Fibroblast of skin of left biceps (primary cell): ENCODE measurements at places on chromosomes 5 and 9.

GRCh38 chr9:122126331-122127261, 33.0 kb downstream of the NDUFA8 start:
- DNase-seq = peak; percentile 8

DNA sequence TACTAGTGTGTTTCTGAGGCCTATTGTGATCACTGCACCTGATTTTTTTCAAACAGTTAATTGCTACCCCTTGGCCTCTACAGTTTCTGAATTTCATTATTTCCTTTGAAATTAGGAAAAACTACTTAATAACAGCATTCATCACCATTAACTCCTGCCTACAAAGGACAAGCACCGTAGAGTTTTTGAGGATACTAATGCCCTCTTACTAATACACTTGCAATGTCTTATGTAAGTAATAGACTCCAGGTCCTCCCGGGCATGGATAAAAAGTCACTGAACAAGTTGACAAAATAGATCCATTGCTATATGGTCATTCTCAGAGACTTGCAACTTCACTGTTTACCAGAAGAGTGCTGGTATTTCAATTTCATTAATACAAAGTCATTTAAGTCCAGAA, 1172.5 kb downstream of the CDH12 start:
- no peak for DNase-seq

- no peak for DNase-seq
These were observed 181.2 kb downstream of the SLC12A2 start for GRCh38 chr5:128264564-128265360.

GRCh38 chr9:96483733-96484390, 33.9 kb downstream of the HABP4 start:
- no peak for DNase-seq

GRCh38 chr5:145316282-145316681, 518.9 kb downstream of the PRELID2 start:
- no peak for DNase-seq

DNA sequence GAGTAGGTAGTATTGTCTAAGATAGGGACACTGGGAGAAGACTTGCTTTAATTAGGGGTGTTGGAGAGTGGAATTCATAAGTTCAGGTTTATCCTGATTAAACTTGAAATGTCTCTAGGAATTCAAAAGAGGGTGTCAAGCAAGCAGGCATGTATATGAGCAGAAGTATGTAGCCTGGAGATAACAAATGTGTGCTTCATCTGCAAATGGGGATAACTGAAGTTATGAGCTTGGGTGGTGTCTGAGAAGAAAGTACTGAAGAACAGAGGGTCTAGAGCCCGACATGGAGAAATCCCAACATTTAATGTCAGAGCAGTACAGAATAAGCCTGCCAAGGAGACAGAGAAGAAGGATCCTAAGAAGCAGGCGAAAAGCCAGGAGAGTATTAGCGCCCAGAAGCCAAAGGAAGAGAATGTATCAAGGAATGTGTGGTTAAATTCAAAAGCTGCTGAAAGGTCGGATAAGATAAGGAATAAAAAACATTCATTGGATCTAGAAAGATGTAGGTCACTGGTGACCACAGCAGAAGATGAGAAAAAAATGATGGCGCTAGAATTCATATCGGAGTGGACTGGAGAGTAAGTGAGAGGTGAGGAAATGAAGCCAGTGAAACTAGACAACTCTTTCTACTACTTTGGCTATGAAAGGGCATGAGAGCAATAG, 401.5 kb upstream of the PIK3R1 start:
- DNase-seq = no peak

DNA sequence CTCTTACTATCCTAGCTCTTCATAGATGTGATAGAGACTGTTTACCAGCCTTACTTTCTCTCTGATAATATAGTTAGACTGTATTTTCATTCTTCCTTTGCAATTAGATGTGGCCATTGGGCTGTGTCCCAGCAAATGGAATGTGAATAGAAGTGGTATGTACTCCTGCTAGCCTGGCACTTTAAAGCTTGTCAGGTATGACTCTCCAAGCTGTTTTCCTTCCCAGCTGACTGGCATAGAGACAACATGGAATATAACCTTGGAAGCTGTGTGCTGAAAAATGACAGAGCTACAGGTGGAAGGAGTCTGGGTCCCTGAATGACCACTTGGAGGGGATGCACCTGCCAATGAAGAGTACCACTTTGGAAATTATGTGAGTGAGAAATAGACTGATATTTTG, 116.2 kb downstream of the DIRAS2 start:
- no peak for DNase-seq

DNA sequence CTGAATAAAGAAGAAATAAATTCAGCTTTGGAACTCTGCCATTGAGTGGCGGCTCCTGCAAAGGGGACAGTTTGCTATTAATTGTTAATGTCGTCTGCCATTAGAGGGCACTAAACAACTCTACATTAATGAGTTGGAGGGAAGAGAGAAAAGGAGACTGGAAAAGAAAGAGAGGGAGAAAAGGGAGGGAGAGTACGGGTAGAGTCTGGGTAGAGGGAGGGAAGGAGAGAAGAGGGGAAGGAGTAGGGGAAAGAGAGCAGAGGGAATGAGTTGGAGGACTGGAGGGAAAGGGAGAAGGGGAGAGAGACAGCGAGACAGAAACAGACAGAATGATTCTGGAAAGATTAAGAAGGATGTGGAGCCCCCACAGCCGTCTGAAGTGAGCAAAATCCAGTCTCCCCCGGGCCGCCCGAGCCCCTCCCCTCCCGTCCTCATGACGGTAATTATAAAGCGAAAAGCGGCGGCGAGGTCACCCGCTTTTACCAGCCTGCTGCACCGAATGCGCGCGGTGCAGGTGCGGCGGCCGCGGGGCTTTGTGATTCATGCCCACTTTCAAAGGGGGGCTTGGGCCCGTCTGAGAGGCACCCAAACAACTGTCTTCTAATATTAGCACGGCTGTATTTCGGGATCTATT, 1.9 kb upstream of the FST start:
- DNase-seq = no peak

- no peak for DNase-seq
These were observed 10.5 kb upstream of the PLEKHG4B start for GRCh38 chr5:81391-82021.

GRCh38 chr9:135666534-135667462, 3.7 kb downstream of the LCN9 start:
- DNase-seq = no peak

DNA sequence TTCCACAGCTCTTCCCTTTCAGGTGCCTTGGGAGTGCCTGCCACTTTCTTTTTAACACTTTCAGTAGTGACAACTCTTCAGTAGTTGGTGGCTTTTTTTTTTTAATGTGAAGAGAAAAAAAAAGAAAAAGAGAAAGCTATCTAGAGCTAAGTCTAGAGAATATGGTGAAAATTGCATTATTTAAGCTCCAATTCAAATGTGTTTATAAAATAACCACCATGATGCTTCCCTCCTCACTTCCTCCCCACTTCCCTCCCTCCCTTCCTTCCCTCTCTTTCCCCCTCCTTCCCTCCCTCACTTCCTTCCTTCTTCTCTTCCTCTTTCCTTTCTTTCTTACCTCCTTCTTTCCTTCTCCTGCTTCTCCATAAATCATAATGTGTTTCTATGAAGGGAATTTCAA, 456.7 kb upstream of the ACTBL2 start:
- no peak for DNase-seq

DNA sequence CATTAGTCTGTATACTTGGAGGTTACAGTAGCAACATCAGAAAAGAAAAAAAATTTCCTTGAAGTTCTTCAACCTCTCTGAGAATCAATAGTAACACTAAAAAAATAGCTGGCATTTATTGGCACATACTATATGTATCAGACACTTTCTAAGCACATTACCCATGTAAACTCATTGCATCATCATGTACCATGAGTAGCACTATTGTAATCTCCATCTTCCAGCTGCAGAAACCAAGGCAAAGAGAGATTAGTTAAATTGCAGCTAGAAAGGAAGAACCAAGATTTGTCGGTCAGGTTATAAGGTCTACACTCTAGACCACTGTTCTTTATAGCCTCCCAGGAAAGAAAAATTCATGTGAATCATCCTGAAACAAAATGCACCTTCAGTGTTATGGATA, 31.4 kb upstream of the RAB3C start:
- DNase-seq = no peak

GRCh38 chr5:79612667-79613198, 492 bp downstream of the TENT2 start:
- DNase-seq = no peak

- DNase-seq = no peak
These were observed 330.7 kb upstream of the DAB2 start for GRCh38 chr5:39755452-39755851.

DNA sequence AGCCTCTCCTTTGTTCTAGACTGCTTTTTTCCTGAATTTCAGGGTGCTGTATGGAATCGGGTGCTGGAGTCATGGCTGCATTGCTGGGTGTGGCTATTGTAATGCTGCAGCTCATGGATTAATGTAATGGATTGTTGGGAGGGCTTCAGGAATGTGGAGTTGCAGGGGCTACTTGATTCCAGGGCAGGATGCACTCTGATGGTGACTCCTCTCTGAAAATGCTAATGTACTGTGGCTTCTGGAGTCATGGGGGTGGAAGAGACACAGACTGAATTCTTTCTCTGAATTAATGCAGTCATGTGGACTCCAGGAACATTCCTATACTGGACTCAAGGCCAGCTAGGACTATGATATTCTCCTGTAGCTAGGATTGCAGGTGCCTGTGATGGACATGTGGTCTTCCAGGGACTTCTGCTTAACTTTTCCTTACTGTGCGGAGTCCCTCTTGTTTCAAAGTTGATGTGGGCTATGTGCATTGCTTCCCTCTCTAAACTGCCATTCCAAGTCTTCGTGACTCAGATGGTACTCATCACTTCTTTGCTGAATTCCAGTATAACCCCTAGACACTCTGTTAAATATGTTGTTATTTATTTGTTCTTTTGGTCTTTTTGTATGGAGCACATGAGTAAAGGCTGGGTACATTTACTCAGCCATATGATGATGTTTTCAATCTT, 396.2 kb downstream of the KCTD16 start:
- DNase-seq = no peak

- DNase-seq = no peak
These were observed 6.1 kb downstream of the GLIPR2 start for GRCh38 chr9:36142510-36143244.

DNA sequence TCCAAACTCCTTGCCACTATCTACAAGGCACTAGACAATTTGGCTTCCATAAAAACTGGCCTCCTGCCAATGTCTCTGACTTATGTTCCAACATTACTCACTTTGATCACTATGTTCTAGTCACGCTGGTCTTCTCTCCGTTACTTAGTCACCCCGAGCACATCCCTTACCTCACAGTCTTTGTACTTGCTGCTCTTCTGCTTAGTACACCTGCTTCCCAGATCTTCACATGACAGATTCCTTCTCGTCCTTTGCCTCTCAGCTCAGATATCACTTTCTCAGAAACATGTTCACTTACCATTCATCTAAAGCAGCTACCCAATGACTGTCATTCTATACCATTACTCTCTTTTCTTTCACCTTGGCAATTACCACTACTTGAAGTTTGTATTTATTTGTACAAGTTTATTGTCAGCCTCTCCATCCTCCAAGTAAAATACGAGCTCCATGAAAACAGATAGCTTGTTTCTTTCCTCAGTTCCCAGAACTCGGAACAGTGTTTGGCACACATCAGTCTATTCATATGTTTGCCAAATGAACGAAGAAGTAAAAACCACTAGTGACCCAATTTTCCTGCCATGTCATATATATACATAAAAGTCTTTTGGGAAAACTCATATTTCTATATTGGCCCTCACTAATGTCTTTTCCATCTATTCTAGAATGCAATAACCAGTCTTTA, 5.9 kb upstream of the SLC22A5 start:
- peak; percentile 37 for DNase-seq

DNA sequence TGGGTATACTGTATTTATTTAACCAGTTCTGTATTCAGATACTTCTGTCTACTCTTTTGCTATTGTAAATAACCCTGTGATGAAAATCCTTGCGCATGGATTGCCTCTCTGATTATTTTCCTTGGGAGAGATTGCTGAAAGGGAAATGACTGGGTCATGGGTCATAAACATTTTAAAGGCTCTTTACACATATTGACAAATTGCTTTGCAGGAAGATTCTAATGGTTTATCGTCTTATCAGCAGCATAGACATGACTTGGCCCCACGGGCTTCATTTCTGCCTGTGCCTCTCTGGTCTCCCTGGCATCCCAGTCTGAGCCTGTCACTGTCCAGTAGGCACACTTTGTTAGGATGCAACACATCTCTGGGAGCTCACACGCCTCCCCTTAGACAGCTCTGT, 52.3 kb downstream of the RGS3 start:
- DNase-seq = no peak

DNA sequence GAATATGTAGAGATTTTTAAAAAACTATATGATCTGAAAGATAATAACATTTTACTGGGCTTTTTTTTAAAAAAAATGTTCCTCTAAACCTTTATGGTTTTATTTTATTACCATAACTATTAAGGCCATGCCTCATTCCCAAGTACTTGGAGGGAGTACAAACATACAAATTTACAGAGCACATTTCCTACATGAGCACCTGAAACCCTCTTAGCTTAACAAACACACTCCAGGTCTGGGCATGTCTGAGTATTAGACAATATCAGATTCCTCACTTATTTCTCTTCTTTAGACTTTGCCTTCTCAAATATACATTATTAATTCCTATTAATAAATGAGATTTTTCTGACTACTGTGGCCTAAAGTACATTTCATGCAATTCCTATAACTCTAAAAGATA, 319.2 kb downstream of the SLCO4C1 start:
- no peak for DNase-seq

DNA sequence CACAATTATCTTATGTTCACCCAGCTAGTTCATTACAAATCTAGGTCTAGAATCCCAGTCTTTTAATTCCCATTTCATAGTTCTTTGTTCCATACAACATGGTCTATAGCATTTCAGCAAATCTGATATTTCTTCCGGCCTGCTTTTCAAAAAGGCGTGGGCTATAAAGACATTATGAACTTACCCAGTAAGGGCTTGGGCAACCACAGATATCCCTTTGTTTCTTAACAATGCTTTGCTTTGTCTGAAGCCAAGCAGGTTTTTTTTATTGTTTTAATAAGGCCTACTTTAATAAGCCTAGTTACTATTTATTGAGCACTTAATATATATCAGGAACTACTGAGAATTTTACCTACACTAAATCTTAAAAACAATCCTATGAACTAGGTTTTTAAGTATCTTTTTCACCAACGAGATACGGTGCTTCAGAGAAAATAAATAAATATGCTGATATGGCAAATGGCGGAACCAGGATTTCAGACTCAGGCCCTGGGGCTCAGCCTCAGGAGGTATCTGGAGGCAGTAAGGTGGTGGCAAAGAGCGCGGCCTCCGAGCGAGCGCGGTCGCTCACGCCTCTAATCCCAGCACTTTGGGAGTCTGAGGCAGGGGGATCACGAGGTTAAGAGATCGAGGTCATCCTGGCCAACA, 29.7 kb downstream of the PCA3 start:
- no peak for DNase-seq

DNA sequence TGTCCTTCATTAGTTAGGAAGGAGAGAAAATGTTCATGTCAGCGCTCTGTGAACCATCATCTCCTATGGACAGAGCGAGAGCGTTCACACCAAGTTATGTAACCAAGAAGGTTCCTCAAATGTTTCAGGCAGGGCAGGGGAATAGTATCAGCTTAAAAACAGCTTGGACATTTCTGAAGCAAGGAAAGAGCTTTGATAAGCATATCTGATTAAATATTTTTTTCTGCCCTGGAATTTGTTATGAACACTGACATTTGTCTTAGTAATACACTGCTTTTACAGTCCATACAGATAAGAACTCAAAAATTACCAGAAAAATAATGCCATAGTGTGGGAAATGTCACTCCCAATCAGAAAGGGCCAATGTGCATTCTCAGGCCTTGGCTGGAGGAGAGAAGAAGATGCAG, 66.3 kb upstream of the LIFR start:
- no peak for DNase-seq
